Stimulated activated CD4-positive, alpha-beta T cell treated with anti-CD3 and anti-CD28 coated beads, Interleukin-4, amount 100 ng/mL, for 48 hours (primary cell): ENCODE measurements at places on chromosomes 11 and 22.

GRCh38 chr22:39943953-39944872 lies 16.0 kb upstream of the TMA7B start:
- no peak for DNase-seq

DNA sequence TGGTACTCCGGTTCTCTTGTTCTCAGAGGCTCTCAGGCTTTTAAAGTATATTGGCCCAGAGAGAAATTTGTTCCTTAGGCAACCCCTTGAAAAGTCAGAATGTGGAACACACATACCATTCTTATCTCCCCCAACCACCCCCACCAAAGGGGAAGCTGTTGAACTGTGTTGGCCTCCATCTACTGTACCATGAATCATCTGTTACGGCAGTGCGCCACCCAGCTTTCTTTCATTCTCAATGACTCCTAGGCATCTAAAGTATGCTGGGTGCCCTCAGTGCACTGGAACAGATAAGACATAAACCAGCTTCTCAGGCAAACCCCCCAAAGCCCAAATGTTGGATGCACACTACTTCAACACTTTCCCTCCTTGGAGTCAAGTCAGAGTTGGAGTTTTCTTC lies 696.2 kb upstream of the TENM4 start:
- DNase-seq, result no peak

- no peak for DNase-seq
Observed at GRCh38 chr11:64881476-64881875, 3.1 kb upstream of the EHD1 start.

- DNase-seq, result no peak
Observed at GRCh38 chr11:126597041-126597440, 241.6 kb downstream of the ST3GAL4 start.

- no peak for DNase-seq
Observed at GRCh38 chr11:104094576-104094975, 58.1 kb downstream of the DDI1 start.

GRCh38 chr11:73389134-73389525 lies 12.9 kb downstream of the RELT start:
- DNase-seq, result no peak

GRCh38 chr11:118321386-118322082 lies 17.0 kb downstream of the CD3E start:
- no peak for DNase-seq

DNA sequence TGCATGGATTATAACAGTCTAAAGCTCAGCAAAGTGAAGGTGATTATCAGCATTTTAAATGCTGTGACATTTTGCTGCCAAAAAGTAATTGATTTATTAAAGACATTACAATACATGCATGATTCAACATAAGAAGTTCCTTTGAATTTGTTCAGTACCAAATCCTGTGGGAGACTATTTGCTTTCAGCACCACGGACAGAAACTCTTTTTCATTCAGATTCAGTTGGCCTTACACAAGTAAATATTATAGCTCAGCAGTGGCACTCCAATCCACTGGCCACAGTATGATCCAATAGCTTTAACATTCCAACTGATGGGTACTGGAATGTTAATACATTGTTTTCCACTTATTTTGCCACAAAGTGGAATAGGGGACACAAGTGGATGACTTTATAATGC lies 806.7 kb downstream of the NTM start:
- DNase-seq, result no peak

DNA sequence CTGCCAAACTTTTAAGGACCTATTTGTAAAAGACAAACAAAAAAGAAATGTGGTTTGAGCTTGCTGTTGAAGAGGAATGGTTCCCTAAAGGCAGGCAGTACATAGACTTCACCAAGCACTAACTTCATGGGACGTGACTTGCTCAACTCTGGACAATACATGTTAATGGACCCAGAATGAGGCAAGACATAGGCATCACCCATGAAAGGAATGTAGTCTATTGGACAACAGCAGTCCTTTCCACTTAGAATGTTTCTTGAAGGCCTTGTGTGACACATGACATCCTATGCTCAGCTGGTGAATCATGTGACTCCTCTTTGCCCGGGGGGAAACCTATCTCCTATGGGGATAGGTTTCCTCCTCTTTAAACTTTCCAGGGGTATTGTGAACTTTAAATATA lies 246.4 kb upstream of the BLID start:
- DNase-seq, result no peak

DNA sequence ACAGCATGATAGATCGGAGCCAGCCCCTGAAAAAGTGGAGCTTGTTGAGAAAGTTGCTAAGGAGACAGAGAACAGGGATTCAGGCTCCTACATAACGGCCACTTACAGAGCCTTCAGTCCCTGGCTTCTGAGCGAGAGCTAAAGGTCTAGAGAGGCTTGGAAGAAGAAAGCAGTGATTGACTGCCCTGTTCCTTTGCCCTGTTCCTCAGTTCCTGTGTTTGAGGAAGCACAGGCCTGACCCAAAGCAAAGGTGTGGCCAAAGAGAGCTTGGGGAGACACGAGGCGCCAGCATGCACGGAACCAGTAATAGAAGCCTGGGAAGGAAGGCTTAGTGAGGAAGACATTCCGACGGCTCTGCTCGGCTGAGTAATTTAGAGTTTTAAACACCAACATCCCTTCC lies 74.1 kb upstream of the CSNK2A3 start:
- no peak for DNase-seq

GRCh38 chr11:17287058-17287457 lies 10.5 kb downstream of the NUCB2 start:
- DNase-seq, result no peak

DNA sequence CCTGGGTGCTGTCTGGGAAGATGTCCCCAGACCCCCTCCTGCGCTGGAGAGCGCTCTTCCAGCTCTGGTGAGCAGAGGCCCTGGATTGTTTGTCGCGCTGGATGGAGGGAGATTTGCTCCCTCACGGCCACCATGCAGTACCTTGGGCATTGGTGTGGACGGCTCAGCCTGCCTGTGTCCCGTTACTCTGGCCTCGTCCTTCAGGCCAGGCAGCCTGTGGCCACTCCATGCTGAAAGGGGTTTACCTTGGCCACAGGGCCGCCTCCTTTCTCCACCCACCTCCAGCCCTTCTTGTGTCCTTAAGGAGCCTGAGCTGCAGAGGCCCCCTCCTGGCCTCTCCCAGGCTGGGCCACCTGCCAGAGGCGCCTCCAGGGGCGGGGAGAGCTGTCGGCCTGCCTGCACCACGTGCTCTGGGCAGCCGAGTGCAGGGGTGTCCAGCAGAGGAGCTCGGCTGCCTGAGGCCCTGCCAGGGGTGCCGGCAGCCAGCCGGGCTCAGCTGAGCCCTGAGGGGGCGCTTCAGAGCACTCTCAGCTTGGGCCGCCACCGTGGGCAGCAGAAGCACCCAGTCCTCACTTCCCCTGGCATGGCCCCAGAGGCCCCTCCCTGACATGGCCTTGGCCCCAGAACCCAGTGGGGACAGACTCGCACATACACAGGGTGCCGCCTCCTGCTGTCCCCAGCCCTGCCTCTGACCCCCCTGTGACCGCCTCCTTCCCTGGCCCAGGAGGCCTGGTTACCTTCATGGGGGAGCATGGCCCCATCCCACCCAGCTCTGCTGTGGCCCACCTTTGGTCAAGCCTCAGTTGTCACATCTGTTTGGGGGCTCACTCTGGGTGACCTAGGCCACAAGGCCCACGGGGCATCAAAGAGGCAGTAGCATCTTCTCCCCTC lies 3.4 kb downstream of the CCND1 start:
- no peak for DNase-seq
